Eye (tissue), 1 donor: ENCODE measurements at places on chromosomes 1 and 21.

DNA sequence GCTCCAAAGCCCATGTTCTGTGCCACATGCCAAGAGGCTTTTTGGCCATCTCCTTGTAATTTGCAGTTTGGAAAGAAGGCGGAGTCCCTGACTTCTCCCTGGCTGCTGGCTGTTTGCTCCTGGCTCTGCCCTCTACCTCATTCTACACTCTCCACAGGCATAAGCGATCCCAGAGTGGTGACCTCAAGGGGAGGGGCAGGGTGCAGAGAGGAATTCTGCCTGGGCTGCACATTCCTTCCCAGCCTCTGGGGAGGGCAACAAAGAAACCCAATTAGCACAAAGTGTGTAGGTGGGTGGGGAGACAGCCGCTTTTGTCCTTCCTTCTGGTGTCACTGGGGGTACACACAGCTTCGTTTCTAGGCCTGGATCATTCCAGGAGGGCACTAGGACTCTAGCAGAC, 95.3 kb downstream of the HIVEP3 start:
- peak; percentile 76 for DNase-seq

- DNase-seq = peak; percentile 64
These were observed 9.5 kb downstream of the SLC45A3 start for GRCh38 chr1:205670611-205671430.

DNA sequence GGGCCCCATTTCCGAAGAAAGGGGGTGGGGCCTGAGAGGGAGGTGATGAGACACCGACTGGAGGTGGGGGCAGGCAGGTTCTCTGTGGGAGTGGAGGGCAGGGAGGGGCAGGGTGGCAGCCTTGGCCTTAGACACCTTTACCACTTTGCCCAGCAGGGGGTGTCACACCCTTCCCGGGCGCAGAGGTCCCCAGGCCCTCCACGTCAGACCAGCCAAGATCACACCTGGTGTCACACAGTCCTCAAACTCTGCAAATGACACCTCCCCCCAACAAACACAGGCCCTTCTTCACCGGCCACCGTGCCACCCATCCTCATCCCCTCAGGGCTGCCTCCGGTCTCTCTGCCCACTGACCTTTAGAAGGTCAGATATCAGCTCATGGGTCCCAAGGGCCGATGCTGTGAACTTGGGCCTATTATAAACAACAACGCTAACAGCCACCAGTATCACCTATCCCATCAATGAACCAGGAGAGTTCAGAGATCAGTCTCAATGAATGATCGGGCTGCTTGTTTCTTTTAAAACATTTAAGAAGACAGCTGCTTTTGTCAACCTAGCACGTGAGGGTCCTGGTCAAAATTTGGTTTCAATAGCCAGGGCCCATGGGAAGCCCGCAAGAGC, 103.9 kb downstream of the CASZ1 start:
- peak; percentile 20 for DNase-seq

DNA sequence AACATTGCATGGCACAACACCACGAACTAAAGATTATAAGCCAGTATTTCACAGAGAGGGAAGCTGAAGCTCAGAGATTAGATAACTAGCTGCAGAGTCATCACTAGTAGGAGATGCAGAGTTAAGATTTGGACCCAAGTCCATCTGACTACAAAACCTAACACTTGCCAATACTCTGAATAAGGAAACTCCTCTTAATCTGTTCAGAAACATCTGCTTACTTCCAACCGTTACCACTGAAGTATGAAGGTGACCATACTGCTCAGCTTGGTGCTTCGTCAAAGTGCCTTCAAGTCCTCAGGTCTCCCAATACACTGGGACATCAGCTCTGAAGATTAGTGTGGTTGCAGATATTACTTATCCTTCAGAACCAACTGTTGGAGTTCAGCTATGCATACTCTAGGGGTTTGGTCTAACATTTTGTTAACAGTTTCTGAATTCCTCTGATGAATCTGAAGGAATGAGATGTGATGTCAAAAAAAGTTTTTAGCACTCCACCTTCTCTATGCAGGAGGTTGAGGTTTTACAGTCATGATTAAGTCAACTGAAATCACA, 179.6 kb downstream of the TPR start:
- no peak for DNase-seq

DNA sequence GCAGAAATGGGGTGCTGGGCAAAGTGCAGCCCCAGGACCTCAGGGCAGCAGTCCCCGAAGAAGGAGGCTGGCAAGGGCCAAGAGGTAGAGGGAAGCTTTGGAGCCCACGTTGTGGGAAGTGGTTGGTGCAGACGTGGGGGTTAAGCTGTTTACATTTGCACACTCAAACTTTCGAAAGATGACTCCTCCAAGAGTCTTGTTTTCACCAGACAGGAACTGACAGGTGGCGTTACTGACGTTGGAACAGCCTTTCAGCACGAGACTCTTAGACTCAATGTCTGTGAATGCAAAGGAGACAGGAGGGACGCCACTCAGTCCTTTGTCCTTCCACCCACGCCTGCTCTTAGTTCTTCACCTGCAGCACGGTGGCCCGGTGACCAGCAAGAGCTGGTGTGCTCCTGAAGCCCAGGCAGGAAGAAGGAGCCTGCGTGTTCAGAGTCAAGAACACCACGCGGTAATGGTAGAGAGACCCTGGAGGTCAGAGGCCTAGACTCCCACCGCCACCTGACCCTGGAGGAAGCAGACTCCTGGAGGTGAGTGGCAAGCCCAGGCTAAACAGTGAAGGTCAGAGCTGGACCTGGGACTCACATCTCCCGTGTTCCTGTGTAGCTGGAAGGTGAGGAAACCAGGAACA, 15.9 kb downstream of the LYPD8 start:
- no peak for DNase-seq

GRCh38 chr1:218760601-218761570, 412.8 kb upstream of the LYPLAL1 start:
- no peak for DNase-seq

- no peak for DNase-seq
These were observed 983 bp downstream of the PADI2 start for GRCh38 chr1:17118268-17118667.

DNA sequence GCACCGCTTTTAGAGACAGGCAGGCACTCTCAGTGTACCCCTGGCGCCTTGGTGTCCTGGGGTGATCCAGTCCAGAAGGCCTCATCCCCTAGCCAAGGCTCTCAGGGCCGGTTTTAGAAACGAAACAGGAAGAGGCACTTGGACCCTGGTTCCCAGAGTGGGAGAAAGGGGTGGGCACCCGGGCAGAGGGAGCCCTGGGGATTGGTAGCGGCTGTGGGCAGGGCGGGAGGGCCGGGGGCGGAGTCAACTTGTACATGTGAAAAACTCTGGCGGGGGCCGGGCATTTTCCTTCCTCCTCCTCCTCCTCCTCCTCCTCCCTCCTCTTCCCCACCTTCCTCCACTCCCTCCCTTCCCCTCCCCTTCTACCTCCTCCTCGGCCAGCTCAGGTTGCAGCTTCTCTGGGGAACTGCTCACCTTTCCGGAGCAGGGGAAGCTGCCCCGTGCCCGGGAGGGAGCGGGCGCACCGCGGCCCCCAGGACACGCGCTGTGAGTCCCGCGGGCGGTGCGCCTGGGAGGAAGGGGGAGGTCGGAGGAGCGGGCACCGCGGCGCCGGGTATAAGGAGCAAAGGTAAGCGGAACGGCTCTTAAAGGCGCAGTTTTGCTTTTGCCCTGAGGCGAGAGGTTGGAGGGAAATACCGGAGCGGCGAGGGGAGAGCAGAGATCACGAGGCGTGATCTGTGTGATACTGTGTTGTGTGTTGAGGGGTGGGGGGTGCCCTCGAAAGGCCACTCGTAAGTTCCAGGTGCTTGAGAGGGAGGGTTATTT, at the start of gene CDK18:
Gene CDK18 (plus strand): TSS at position 359 of the 765 bp plus-strand sequence. CDS start 18,499 bp downstream, outside the sequence.
- peak; percentile 78 for DNase-seq

DNA sequence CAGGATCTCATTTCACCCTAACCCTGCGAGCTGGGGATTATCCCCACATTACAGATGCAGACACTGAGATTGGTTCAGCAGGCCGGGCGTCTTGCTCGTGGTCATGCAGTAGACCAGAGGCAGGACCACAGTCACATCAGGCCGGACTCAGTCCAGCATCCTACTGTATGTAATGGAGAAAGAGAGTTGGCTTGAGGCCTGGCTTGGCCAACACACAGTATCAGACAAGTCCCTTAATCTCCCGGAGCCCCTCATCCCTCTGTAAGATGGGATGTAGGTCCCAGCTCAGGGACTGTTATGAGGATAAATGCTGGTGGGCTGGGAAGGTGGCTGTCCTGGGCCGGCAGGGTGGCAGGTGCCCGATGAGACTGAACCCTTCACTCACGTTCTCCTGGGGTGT, 66.1 kb upstream of the ACTL8 start:
- DNase-seq = no peak

GRCh38 chr21:38506661-38507281, 8.5 kb upstream of the ERG start:
- DNase-seq = peak; percentile 17

DNA sequence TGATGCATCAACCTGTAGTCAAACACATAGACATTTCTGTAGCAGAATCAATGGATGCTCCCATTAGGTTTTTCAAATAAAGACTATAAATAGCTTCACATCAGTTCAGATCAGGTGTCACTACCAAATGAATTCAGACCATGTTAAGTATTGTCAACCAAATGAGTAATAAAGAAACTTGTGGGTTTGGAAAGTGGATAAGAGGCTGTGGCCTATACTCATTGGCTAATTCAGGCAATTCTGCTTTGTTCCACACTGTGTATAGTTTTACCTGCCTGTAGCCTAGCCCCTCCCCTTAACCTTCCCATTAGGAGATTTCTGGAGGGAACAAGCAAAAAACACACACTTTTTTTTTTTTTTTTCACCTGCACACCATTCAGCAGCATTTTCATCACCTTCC, 321.2 kb downstream of the HLX start:
- no peak for DNase-seq

DNA sequence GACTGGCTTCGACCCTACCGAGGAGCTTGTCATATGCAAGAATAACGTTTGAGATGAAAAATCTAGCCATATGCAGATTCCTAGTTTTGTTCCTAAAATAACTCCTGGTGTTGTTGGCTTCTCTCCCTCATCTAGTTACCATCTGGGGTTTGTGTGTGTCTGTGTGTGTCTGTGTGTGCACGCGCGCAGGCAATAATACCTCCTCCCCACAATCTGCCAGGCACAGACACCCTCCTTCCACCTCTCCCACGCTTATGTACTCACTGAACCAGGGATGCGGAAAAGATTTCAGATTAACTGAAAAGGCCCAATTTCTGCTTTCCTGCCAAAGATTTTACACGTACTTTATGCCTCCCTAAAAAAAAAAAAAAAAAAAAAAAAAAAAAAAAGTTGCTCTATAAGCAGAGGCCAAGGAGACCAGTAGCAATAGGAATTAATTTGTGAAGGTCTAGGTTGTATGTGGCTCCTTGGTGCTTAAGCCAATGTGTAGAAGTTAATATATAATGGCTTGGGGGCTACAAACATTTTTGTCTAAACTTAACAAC, 452.7 kb downstream of the NUF2 start:
- peak; percentile 18 for DNase-seq

- no peak for DNase-seq
These were observed 325.8 kb downstream of the MATN1 start for GRCh38 chr1:30397576-30397975.

DNA sequence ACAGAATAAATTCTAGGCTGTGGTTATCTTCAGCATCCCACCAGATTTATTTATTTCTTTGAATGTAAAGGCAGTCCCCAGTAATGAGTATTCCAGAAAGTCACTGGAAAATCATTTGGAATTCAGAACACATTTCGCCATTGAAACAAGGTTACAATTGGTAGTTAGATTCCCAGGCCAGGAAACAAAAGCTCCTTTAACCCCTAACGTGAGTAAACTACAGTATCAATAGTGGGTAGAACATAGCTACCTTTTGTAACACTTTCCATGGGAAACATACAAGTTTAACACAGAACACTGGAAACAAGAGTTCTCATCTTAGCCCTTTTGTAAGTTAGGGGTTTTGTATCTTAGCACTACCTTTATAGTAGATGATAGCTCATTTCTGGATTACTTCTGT, 53.4 kb upstream of the BMP8A start:
- no peak for DNase-seq

- DNase-seq = no peak
These were observed 59.3 kb upstream of the ABCG1 start for GRCh38 chr21:42159560-42160110.

- DNase-seq = no peak
These were observed 4.0 kb downstream of the KLHDC7A start for GRCh38 chr1:18484721-18485120.

GRCh38 chr1:204684571-204685235, 835 bp downstream of the LRRN2 start:
- DNase-seq = peak; percentile 69

- no peak for DNase-seq
These were observed 23.0 kb upstream of the ABCB10 start for GRCh38 chr1:229581485-229581884.

DNA sequence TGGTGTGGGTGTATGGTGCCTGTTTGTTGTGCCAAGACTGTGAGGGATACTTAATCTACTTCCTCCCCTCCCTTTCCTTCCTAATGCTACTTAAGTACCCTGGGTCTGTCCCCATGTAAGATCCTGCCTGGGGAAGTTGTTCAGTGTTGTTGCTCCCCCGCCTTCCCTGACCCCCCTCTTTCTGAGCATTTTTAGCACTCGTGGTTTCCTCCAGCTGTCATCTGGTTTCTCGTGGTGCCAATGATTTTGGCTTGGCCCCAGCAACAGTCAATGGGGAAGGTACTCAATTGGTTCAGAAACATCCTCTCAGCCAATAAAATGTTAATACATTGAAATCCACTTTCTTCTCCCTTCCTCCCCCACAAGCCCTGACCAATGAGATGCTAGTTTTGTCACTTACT, 8.0 kb upstream of the B4GALT3 start:
- DNase-seq = peak; percentile 31

- DNase-seq = no peak
These were observed 52.7 kb upstream of the SYNC start for GRCh38 chr1:32755098-32755809.

GRCh38 chr1:15835205-15835740, 12.2 kb upstream of the SPEN start:
- no peak for DNase-seq

GRCh38 chr1:3453891-3454810, at the start of gene ARHGEF16:
Gene ARHGEF16 (plus strand): TSS chr1:3454665. CDS start chr1:3463085, 8,420 bp downstream.
- DNase-seq = peak; percentile 74

DNA sequence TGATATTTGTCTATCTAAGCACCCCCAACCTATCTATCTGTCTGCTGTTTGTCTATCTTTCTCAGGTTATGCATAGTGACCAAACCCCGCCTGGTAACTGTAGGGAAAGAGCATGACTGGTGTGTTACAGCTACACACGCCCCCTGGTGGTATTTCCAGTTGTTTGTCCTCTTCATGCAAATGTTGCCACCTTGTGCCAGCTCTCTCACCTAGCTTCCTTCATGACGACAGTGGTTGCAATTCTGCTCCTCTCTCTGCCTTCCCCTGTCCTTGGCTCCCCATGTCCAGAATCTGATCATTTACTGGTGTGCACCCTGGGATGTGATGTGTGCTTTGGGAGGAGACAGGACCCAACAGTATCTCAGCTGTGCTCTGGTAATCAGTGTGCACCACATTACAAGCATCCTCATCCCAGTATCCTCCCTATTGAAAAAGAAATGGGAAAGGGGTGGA, 8.1 kb upstream of the INKA2 start:
- peak; percentile 54 for DNase-seq

DNA sequence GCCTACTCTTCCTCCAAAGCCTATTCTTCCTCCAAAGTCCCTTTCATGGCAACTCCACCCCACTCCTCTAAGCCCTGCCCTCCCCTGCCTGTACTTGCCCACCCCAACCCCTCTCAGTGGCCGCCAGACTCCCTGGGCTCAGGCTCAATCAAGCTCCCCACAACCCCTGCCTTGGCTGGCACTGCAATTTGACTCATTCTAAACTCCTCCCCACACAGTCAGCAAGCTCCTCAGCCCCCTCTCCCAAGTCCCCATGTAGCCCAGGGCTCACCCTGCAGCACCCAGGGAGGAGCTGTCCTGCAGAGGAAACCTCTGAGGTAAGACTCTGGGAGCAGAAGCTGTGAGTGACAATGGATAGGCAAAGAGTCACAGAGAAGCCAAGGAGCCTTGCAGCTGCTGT, 3.6 kb upstream of the VSIG8 start:
- no peak for DNase-seq
